ENCODE measurements at places on chromosomes 4 and X.

DNA sequence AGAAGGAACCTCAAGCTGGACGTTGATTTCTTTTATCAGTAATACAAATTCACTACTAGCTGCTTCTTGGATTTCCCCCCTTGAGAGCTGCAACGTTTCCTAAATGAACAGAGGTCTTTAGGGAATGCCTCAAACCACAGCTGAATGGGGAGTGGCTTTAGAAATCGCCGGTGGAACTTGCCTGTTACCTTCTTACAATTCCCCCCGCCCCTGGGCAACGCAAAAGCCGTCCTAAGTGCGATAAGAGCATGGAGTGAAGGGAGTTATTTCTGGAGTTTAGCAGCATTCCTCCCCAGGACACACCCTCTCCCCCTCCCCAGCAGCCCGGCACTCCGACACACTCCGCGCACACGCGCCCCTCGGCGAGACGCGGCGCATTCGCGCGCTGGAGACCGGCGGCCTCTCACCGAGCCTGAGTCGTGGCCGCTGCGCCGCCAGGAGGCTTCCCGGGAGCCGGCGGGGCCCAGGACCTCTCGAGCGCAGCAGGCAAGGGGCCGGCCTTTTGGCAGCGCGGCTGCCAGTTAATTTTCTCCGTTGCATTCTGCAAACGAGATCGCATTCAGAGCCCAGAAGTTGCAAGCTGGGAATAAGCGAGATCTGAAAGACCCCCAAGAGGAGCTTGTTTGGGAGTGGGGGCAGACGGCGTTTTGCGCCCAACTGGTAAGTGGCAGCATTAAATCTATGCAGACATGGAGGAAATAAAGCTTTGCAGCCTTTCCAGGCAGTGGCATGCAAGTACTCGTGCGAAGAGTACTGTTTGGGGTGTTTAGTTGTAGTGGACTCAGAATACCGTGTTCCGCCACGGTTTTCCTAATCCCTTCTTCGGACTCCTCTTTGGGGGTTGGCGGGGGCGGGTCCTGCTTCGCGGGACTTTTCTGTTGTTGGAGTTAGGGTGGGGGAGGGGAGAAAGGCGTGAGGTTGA, 134.7 kb downstream of the PALLD start:
- DNase-seq = no peak

GRCh38 chrX:41066391-41066790, 18.9 kb upstream of the USP9X start:
- DNase-seq = no peak

DNA sequence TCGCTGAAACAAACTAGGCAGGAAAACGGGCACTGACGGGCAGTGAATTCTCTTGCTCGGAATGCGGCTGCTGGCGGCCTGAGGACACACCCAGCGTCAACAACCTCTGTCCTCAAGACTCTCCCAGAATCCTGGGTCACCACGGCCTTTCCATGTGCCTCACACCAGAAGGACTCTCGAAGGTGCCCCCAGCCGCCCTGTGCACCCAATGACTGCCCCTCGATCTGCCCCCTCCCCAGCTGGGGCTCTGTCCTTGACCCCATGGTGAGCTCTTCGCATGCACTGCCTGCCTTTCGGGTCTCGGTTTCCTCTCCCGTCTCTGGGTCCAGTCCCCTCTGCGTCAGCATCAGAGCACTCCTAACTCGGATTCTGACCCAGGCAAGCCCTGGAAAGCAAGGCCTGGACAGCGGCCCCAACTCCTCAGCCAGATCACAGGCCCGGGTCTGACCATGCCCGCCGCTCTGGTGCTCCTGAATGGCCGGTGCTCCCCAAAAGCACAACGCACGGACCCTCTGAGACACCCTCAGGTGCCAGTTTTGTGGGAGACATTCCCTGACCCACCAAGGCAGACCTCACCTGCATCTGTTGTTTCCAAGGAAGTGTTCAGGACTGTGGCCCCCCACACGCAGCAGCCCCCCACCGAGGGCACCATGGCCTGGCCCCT, 56.0 kb downstream of the ACOX3 start:
- DNase-seq = no peak

- DNase-seq = no peak
Observed at GRCh38 chrX:109774706-109775105, 41.6 kb upstream of the ACSL4 start.

- no peak for DNase-seq
Observed at GRCh38 chr4:55993994-55994663, 45.4 kb downstream of the CEP135 start.

DNA sequence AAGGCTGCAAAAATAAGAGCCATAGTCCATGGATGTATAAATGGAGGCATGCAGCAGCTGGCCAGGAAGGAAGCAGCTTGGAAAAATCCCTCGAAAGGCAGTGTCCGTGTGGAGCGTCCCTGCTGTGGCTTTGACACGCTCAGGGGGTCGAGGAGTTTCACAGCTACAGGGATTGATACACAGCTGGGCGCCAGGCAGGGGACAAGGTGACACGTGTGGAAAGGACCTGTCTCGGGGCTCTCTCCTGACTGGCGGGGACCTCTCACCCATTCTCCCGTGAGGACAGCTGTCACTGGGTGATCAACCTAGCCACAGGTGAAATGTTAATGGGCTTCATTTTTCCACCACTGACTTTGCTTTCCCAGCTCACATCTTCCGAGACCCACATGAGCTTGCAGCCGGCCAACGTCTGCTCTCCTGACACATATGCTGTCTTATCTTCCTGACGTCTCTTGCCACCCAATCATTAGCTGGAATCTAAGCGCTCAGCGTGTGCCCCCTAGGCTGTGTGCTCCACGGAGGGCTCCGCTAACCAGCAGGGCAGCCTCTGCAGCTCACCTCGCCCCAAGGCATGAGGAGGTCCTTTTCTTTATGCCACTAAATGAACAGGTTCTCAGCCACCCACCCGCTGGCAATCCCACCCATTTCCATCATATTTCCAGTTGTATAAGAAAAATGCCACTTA, 89.4 kb upstream of the AFAP1 start:
- DNase-seq = no peak

DNA sequence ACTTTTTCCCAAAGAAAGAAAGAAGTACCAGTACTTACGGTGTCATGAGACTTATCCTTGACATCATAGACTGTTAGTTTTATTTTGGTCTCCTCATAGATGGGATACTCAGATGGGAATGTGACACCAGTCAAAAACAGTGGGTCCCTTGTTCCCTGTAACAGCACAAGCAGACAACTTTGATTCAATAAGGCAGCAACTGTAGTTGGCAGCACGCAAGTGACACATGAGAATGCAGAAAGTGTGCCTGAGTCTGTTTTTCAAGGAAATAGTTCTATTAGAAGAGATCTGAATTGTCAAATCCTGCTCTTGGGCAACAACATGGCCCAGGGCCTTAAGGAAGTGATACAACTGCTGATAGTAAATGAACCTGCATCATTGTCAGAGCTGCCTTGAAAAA, 443.2 kb downstream of the INPP4B start:
- no peak for DNase-seq

- no peak for DNase-seq
Observed at GRCh38 chrX:10157543-10157942, 768 bp downstream of the CLCN4 start.

DNA sequence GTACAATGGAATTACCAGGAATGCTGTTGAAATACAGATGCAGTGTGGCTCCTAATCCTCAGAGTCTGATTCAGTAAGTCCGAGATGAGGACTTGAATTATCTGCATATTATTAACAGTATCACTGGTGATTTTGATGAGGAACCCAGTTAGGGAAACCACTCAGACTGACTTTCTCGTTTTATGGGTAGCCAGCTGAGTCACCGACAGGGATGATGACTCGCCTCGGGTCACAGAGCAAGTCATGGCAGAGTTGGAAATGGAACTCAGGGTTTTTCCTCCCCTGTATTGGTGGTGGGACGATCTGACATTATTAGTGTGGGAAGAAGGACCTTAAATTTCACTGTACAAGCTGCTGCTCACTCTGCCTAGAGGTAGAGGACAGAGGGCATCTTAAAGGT, 51.3 kb downstream of the RTL9 start:
- DNase-seq = no peak

DNA sequence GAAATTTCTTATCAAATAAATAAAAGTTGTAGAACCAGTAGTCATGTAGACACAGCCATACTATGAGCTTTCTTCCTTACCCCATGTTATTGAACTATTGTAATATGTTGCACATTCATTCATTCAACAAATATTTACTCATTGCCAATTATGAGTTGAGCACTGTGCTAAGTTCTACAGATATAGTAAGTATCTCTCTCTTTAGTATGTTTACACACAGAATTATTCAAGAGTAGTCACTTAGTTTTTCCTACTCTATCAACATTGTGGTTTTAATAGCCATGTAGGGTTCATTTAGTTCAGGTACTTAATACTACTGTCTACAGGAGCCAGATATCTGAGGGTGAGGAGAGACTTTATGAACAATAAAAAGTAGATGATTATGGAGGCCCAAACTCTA, 86.2 kb downstream of the TEX13A start:
- DNase-seq = no peak

DNA sequence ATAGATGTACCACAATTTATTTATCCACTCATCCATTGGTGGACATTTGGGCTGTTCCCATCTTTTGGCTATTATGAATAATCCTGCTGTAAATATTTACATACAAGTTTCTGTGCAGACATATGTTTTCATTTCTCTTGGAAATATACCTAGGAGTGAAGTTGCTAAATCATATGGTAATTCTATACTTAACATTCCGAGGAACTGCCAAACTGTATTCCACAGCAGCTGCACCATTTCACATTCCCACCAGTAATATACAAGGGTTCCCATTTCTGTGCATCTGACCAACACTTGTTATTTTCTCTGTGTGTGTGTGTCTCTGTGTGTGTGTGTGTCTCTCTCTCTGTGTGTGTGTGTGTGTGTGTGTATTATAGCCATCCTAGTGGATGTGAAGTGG, 15.4 kb upstream of the DOCK11 start:
- no peak for DNase-seq

GRCh38 chr4:9925750-9926439, 95.4 kb downstream of the SLC2A9 start:
- DNase-seq = no peak

- no peak for DNase-seq
Observed at GRCh38 chrX:120671963-120672362, 42.1 kb upstream of the C1GALT1C1 start.

- DNase-seq = no peak
Observed at GRCh38 chr4:65580551-65580950, 89.7 kb downstream of the EPHA5 start.

- no peak for DNase-seq
Observed at GRCh38 chr4:112189754-112190153, 41.8 kb upstream of the AP1AR start.

- no peak for DNase-seq
Observed at GRCh38 chrX:139199933-139200332, 330.6 kb upstream of the F9 start.

DNA sequence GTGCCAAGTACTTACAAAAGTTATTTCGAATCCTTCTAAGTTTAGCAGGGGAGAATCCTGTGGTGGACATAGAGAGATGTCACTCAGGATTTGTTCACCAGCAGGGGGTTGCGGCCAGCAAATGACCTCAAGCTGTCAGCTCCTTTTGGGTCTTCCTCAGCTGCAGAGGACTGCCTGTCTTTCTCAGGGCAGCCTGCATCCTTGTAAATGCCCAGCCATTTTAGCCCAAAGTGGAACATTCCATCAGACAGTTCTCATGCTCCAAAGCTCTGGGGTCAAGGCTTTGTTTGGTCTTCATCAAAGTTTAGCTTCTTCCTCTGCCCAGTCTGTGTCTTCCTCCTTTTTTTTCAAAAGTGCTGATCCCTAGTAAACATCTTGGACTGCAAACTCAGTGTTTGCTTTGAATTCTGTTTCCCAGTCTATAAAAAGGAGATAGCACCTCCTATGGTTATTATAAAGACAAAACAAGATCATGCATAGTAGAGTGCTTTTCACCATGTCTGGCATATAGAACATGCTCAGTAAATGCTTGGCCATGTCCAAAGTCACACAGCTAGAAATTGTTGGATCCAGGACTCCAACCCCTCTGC, 156.4 kb upstream of the GATB start:
- DNase-seq = no peak

DNA sequence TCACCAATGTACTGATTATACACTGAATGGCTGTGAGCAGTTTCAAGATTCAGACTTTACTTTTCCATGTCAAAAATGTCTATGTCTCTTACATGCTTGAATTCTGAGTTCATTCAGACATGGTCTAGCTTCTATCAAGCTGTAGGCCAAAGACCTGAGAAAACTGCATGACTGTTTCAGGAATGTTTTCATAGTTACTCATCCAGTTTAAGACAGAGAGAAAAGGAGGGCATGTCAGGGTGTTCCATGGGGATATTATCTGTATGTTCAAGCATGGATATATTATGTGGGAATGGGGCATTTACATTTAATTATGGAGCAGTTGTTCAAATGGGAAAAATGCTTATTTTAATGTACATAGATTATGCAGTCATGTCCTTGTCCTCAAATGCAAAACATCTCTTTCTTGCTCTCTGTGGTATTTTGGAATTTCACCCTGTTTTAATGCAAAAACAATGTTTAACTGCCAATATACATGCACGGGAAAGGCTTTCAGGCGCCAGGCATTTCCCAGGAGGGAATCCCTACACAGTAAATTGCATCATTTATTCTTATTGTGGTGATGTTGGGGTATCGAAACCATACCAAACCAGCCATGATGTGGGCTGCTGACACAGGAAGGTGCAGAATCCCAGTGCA, 429.1 kb upstream of the INTU start:
- no peak for DNase-seq

DNA sequence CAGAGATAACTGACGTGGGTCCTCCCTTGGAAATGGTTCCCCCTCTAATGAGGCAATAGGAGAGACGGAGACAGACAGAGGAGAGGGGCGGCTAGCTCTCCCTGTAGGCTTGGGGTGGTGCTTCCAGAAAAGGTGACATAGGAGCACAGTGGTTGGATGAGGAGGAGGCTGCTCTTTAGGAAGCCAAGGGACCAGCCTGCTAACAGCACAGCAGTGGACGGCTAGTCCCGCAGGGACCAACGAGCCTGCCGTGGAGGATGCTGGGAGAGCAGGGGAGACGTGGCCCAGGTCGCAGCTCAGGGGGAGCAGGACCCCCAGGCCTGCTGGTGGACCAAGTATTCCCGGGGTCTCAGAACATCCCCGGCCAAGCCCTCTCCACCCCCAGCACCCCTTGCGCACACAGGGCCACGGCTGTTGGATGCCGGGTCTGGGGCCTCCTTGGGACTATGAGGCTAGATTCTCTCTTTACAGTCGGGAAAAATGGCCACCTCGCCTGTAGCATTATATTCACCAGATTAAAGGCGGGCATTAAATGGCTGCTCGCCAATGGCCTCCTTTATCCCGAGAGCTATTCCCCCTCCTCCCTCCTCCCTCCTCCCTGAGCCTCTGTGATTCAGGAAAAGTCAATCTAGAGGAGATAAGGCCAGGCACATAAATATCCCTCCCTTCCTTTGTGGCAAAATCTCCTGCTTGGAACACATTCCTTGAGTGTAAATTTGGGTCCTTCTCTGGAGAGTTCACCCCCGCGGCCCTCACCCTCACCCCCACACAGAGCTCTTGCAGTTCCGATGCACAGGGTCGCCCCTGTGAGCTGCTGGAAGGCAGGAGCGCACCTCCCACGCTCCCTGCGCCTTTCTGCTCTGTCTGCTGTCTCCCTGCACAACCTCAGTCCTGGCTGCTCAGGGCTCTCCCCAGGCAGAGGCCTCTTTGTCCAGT, 30.5 kb upstream of the NSG1 start:
- DNase-seq = no peak

GRCh38 chrX:123425904-123426303, 241.8 kb downstream of the GRIA3 start:
- no peak for DNase-seq

Data from stimulated activated CD4-positive, alpha-beta T cell treated with anti-CD3 and anti-CD28 coated beads, TNF-alpha, amount 100 ng/mL, for 4 hours (primary cell).